Posterior cingulate gyrus (tissue), 11 donors: ENCODE measurements at places on chromosomes 16 and 17.
A peak's percentile ranks its signal among the peaks of the same experiment; 100 is the strongest.

GRCh38 chr17:2995377-2995776 lies 68.0 kb downstream of the OR1D5 start:
- DNase-seq: peak; percentile 72

DNA sequence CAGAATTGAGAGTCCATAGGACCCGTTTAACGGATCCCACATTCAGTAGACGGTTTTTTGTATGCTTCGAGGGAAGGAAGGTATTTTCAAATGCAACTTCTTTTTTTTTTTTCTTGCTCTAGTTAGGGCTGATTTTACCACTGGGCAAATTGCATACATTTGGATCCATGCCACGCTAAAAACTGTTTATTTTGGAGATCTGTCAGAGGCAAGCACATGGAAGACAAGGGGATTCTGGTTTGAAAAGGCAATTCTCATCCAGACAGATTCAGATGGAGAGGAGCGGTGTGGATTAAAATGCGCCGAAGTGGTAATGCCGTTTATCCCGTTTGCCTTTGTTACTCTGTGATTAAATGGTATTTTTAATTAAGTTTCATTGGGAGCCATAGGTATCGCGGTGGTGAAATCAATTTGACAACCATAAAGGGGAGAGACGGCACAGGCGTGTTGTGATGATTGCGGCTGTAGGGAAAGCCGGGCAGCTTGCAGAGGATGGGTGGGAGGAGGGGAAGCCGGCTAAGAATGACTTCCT lies 170.4 kb downstream of the IRX3 start:
- DNase-seq: no peak

DNA sequence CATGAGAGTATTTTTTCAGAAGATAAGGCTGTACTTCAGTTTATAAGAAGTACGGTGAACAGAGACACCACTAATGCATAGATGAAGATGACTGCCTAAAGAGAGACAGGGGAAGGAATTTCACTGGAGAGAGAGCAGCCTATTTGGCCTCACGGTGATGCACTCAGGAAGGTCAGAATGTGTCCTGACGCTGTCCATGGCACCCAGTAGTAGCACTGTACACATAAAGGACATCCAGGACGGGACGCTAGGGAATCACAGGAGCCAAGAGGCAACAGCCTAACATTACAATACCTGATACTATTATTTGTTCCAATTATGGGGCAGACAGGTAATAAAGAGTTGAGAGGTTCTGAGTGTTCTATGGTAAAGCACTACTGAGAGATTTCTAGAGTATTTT lies 24.9 kb upstream of the LRRC37A start:
- no peak for DNase-seq

GRCh38 chr17:39175695-39176093 lies 9.7 kb upstream of the ARL5C start:
- DNase-seq: no peak

- DNase-seq: peak; percentile 42
Observed at GRCh38 chr16:80924372-80924978, 82.2 kb downstream of the CMC2 start.

DNA sequence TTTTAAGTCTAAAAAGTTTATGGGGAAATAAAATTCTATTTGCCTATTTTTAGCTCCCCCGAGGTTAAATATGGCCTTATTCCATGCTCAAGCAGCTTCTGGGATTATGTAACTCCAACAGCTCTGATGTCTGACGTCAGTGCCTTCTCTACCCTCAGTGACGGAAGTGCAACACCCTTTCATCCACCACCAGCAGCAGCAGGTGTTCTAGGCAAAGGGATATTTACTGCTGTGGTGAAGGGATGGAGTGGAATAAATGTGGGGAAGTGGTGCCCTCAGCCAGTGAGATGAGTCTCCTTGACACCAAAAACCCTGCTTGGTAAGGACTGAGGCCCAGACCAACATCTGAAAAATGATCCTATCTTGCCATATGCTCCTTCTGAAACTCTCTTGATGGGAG lies 247.4 kb downstream of the SHISA9 start:
- no peak for DNase-seq

DNA sequence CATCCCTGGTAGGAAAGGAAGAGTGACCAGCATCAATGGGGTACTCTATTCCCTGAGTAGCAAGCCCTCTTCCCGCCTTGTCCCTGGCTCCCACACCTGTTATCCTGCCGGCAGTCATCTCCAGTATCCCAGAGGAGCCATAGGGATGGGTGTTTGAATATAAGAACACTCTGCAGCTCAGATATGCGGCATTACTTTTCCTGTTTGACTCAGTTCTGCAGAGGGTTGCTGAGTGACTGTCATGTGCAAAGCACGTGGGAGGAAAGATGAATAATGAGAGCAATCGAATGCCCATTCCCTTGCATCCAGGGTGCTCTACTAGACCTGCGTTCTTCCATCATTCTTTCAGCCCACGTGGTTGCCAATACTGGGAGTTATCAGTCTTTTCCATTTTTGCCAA lies 115.1 kb downstream of the PRKCB start:
- no peak for DNase-seq
